ENCODE measurements at places on chromosomes 6 and 20.

- DNase-seq = no peak
These were observed 25.7 kb downstream of the EZR start for GRCh38 chr6:158793432-158793831.

DNA sequence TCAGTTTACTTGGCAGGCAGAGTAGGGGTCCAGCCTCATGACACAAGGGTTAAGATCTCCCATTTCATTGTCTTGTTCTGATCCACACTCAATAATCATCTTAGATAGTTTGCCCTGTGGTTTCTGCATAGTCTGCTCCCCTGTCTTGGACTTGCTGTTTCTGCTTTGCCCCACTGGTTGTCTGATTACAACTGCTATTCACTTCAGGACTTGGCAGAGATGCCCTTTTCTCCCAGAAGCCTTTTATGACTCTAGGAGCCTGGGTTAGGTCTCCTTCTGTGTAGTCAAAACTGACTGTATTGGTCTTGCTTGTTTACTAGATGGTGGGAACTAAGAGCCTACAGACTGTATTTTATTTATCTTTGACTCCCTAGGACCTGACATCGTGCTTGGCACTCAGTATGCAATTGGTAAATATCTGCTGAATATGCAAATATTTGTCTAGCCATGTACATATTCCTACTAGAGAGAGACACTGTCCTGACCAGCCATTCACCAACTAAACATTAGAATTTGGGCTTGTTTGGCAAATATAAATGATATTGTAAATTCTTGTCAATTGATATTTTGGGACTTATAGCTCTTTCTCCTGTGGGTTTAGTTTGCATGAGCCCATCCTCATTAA is 165.9 kb upstream of the KCNK16 start:
- DNase-seq = no peak

- DNase-seq = no peak
These were observed 197.4 kb upstream of the KCNG1 start for GRCh38 chr20:51220293-51220706.

GRCh38 chr20:41452226-41452625 is 85.6 kb upstream of the EMILIN3 start:
- DNase-seq = no peak

DNA sequence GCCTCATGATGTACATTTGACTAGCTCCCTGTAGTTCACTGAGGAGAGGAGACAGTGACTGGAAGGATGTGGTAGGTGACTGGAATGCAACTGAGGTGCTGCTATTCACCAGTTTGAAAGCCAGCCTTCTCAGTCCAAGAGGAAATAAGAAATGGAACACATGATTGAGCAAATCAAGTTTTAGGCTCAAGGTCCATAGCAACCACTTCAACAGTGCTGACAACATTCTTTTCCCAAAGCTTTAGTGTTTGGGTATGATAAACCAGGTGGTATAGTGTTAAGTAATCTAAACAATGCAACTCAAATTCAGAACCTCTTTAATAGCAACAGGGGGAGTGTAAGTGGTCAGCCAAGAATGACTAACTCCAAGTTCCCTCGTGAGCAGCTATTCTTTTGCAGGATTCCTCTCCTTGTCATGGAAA is 9.2 kb downstream of the ZHX3 start:
- DNase-seq = no peak

DNA sequence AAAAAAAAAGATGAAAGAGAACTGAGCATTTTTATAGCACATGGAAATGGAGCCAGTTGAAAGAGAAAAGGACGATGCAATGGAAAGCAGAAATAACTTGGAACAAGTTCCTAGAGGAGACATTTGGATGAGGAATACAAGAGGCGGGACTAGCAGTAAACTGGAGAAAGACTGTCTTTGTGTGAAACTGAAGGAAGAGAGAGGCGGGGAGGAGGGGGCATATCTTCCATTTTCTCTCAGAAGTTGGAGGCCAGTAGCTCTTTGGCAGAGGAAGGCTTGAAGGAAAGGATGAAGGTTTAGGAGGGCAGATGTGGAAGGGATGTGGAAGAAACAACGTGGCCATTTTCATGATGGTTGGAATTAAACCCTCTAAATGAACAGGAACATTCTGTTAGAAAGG is 33.0 kb upstream of the ADGRF1 start:
- DNase-seq = no peak

DNA sequence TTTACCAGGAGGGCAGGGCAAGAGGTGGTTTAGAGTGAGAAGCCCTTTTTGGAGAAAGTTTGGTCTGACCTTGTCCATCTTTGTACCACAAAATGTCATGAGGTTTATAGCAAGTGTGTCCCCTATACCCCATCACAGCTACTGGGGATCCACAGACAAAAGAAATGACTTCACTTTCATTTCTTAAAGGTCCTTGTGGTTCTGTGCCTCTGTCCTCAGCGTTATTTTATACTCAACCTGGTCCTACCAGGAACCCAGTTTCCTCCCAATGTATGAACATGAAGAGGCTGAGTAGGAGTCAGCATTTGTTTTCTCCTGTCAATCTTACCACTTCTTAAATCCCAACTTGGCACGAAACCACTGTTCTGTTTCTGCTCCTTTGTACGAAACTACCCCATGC is 157.6 kb downstream of the NFATC2 start:
- no peak for DNase-seq

DNA sequence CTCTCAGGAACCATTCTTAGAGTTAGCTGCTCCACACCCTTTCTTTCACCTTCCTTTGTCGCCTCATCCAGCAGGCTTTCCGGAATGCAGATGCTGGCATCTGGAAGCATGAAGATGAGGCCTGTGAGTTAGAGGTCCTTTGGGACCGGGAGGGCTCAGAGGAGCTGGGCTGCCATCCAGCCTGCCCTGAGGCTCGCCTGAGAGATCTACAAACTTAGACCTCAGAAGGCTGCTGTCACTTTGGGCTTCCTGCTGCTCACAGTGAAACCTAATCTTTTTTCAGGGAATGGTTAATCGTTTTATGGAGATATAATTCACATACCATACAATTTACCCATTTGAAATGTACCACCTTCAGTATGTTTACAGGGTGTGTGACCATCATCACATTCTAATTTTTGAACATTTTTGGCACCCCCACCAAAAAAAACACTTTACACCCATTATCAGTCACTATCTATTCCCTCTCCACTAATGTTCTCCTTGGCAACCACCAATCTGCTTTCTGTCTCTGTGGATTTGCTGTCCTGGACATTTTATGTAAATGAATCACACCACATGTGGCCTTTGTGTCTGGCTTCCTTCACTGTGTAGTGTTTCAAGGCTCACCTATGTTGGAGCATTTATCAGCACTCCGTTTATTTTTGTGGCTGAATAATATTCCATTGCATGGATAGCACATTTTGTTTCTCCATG is 20.0 kb upstream of the MPC1 start:
- no peak for DNase-seq

GRCh38 chr6:157603314-157603940 is 219.6 kb upstream of the SNX9 start:
- no peak for DNase-seq

DNA sequence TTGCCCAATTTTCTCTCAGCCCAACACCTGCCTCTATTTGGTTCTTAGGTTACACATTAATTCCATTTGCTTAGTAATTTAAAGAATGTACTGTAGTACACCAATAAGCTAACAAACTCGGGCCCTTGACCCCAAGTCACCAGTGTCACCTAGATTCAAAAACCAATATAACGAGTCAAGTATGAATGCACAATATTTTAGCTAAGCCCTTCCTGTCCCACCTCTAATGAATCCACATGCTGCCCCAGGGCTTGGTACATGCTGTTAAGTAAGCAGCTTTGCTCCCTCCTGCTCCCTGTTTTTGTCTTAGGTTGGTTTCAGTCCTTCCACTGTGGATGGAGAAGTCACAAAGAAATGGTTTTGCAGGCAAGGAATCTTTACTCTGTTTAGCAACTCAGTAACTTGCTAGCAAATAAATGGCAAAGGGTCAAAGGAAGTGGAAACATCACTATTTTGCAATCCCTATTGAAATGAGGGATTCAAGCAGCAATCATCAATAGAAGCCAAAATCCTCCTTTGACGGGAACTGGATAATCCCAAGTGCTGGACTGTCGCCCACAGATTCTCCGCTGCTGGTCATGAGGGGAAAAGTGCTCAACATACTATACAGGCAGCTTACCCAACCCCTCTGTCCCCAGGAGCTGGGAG is 5.0 kb upstream of the MPC1 start:
- no peak for DNase-seq

GRCh38 chr6:135784507-135784906 is 67.0 kb upstream of the PDE7B start:
- no peak for DNase-seq

GRCh38 chr6:97059473-97059872 is 134.9 kb downstream of the KLHL32 start:
- DNase-seq = peak; percentile 37

DNA sequence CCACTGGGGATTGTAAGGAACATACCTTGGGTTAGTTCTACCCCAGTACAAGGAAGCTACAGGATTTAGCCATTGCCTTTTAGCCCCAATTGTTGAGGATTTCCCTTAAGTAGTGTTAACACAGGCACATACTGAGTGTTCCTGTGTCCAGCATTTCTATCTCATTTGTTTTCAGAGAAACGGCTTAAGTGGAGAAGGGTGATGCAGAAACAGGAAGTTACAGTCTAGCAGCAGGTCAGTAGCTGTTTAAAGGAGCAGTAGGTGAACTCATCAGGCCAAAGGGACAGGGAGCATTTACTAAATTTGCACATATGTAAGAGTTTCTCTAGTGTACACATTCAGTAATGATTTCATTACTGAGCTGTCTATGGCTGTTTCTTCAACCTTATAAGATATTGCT is 644.2 kb upstream of the GJE1 start:
- no peak for DNase-seq

DNA sequence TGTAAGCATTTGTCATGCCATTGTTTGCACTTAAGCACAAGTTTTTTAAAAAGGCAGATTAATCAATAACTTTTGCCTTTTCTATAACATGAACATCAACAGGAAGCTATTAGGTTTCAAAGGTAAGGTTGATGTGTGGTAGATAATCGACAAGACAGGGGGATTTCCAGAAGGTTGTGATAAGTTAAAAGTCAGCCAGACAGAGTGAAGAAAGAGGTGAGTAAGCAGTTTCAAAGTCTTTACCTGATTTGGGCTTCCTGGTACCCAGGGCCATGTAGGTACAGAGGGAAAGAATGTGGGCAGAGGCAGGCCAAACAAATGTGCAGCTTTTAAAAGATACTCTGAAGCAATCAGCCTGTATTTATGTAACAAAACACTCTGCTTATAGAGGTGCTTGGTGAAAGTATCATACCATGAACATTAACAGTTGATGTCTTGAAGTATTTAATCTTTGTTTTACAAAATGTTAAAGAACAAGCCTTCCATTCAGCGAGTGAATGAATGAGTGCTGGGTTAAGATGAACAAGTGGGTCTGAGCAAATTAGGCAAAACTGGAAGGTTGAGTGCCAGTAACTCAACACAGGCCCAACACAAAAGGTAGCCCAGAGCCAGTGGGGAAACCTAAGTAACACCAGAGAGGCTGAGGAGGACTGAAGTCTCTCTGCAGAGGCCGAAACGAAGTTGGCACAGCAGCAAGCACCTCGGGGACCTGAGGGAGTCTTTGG is 60.2 kb downstream of the LRRC1 start:
- no peak for DNase-seq

DNA sequence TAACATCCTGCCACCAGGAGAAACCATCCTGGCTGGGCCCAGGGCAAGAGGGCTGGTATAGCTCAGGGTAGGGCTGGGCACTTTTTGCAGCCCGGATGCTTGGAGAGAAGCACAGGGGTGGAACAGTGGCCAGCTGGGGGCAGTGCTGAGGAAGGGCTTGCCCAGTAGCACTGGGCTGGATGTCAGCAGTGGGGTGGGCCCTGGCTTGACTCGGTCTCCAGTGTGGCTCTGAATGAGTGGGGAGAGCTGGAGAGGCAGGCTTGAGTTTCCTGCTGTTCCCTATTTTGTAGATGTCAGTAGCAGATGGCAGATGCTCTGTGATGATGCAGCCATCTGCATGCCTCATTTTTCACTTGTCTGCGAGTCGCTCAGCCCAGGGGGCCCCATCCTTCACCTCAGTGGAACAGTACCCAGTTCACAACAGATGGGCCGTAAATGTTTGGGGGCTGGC is 56.3 kb upstream of the TULP1 start:
- peak; percentile 30 for DNase-seq

DNA sequence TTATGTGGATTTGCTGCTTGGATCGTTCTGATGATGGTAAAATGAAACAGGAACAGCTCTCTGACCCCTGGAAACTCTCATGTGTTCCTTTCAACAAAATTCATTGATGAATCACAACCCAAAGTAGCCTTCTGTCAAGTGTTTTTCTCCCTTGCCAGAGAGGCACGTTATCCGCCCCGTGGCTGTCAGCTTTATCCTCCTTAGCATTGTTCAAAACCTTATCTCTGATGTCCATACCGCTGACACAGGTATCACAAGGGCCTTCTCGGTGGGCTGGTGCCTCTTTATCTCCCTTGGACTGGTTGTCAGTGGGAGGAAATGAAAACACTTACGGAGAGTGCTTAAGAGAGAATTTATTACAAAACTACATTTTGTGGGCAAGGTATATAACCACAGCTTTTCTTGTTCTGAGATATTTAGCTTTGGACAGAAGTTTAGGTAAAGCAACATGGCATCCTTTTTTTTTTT is 84.9 kb downstream of the TIAM2 start:
- DNase-seq = no peak

- no peak for DNase-seq
These were observed 112.8 kb downstream of the LAMP5 start for GRCh38 chr20:9627219-9627618.

GRCh38 chr20:60100780-60101179 is 142.6 kb downstream of the CDH26 start:
- no peak for DNase-seq

DNA sequence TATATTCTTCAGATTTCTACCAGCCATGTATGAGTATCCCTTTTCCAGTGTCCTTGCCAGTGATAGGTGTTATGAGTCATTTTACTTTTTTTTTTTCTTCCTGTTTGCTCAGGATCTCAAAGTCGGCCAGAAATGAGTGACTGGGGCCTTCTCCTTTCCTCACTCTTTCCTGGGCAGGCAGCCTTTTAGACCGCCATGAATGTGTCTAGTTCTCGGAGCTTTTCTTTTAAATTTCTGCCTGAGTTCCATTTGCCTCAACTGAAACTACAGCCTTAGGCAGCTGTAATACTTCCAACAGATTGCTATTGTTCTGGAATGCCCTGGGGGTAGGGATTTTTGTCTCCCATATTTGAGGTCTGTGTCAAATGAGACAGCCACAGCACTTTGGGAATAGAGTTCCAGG is 83.7 kb downstream of the STXBP5 start:
- DNase-seq = no peak

DNA sequence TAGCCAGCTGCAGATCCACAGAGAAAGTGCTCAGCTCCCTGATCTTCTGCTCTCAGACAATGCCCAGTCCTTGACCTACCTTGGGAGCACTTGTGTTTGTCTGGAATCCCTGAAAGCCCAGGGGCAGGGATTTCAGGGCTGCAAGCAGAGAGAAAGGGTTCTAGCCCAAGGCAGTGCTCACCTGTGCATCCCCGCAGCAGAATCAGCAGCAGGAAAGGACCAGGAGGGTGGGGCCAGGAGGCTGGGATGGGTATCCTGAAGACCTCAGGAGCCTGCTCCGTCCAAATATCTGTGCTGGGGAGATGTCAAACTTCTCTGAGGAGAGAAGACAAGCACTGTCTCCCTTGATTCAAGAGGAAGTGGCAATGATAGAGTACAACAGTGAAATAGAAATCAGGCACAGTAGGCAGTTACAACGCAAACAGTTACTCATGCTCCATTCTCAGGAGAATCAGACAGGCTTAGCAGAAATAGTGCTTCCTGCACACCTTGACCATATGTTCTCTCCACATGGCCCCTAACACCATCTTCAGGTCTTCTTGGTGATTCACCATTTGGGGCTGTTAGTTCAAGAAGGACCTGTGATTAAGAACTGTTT is 28.7 kb upstream of the SIRPG start:
- peak; percentile 31 for DNase-seq

- no peak for DNase-seq
These were observed 4.8 kb upstream of the AIG1 start for GRCh38 chr6:143055891-143056290.
